ENCODE measurements at places on chromosomes 3 and 15.

- no peak for DNase-seq
Measured at GRCh38 chr15:39313467-39313866, 267.4 kb upstream of the THBS1 start.

- no peak for DNase-seq
Measured at GRCh38 chr3:181618260-181618659, 93.5 kb upstream of the SOX2 start.

GRCh38 chr3:123416173-123416572, 32.7 kb downstream of the ADCY5 start:
- no peak for DNase-seq

DNA sequence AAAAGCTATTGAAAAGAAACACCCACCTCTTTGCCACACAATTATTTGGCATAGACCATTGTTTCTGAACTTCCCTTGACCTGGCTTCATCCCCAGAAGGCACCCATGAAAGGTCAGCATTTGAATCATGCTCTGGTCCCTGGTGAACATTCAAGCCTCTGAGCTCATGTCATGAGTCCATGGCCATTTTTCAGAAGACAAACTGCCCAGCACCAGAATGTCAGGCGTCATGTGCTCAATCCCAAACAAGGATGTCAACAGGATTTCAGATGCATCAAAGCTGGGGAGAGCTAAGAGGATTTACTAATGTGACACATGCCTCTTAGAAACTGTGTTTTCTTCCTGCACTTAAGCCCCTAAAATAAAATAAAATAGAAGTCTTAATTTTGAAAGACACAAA, 41.3 kb downstream of the TMED3 start:
- no peak for DNase-seq

DNA sequence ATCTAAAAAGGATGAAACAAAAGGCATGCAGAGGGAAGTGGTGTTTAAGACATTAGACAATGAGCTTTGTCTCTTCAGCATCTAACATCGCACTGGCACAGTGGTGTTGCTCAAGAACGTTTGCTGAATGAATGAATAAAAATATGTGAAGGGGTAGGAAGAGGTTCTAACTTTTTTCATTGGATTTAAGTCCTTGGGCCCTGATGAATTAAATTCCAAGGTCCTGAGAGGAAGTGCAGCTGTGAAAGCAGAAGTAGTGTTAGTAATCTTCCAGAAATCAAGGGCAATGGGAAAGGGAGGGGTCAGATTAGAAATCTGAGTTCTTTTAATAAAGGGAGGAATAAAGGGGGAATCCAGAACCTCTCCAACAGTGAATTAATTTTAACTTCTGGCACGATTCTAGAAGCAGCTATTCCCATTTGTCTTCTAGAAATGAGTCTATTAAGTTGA, 29.6 kb downstream of the TLNRD1 start:
- no peak for DNase-seq

DNA sequence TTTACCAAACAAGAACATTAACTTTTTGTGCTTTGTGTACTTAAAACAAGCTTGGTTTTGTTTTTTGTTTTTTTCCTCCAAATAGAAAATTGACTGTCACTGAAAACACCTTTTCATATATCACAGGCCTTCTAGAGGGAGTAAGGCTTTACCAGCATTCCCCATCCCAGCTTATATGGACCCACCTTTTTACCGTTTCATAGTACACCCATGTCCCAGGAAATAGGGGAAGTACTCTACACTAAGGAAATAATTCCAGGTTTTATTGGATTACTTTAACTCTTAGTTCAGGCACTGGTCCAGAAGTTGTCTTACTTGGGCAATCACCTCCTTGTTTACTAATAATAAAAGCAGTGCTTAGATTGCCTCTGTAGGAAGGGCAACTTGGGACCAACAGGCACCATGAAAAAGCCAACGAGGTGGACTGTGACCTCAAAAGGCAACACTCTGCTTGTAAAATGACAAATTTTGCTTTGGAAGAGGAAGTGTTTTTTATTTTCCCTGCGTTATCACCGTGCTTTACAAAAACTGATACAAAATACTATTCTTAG, 26.2 kb downstream of the HMG20A start:
- DNase-seq = no peak

- DNase-seq = no peak
Measured at GRCh38 chr3:181761906-181762305, 50.2 kb downstream of the SOX2 start.

- DNase-seq = no peak
Measured at GRCh38 chr3:72280876-72281275, 495.9 kb upstream of the PROK2 start.

DNA sequence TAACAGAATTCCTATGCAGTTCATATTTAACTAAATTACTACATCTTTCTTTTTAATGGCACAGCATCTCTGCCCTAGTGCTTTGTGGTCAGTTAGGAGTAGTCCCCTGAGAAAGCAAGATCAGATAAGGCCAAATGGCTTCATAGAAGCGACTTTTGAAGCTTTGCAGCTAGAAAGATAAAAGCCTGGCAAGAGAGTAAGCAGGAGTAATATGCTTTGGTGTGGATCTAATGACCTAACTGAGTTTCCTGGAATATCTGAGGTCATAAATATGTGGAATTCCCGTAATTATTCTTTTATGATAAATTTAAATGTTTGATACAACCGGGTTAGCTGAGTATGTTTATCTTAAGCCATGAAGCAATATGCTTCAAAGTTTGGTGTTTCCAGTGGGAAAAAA, 374.9 kb upstream of the LRRC3B start:
- DNase-seq = no peak
